ENCODE measurements at places on chromosomes 5 and 9.

DNA sequence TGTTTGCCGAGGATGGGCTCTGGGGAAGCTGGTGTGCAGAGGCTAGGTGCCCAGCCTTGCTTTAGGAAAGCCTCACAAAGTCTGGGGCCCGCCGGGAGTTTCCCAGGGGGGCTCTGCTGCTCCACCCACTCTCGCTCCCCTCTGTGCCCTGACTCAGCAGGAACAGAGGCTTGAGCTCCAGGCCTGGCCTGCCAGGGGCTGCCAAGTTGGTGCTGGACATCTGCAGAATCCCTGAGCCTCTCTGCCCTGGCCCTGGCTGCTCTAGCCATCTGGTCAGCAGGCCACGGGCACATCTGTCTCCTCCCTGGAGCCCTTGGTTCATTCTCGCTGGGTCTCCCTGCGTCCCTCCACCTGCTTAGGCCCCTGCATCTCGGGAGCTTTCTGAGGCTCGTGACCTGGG is 647 bp upstream of the ADAMTSL2 start:
- no peak for DNase-seq

DNA sequence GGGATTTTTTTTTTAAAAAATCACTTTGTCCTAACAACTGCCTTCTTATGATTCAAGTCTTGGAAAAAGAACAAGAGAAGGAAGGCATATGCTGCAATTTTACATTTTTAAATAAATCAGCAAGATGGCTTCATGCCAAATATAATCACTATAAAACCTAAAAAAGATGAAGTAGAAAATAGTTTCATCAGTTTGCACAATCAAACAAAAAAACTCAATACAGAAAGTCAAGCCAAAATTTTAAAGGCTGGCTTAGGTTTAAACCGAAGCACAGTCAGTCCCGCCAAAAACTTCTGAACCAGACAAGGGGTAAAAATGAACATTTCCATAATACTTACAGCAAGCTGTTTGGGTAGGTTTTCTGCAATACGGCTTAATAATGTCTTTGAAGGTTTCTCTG is 57.3 kb downstream of the ZFR start:
- DNase-seq = no peak

DNA sequence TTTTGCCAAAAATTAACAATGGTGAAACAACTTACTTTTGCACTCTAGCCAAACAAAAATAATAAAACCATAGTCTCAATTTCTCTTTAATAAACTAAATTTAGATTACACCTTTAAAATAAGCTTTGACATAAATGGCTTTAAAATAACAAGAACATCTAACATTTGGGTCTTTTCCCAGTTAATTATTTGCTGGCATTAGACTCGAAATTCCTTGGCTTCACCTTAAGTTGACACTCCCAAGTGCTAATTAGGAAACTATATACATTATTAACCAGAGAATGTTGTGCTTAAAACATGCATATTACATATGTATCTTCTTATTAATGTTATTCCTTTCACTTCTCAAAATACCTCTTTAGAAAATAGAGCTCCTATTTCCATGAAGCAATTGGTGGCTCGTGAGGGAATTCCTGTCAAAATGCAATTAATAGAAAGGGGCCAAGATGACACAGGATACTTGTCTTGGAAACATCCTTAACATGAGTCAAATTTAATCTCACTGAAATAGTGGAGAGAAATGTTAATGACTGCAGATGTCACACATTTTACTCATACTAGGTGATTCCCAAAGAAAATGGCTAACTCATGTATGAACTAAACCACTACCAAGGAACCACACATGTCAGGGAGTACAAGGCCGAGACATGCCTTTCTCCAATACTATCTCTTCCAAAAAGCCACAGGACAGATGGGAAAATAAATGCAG is 932.9 kb upstream of the DMAC1 start:
- no peak for DNase-seq

GRCh38 chr5:1468629-1469527 is 23.6 kb upstream of the SLC6A3 start:
- no peak for DNase-seq

DNA sequence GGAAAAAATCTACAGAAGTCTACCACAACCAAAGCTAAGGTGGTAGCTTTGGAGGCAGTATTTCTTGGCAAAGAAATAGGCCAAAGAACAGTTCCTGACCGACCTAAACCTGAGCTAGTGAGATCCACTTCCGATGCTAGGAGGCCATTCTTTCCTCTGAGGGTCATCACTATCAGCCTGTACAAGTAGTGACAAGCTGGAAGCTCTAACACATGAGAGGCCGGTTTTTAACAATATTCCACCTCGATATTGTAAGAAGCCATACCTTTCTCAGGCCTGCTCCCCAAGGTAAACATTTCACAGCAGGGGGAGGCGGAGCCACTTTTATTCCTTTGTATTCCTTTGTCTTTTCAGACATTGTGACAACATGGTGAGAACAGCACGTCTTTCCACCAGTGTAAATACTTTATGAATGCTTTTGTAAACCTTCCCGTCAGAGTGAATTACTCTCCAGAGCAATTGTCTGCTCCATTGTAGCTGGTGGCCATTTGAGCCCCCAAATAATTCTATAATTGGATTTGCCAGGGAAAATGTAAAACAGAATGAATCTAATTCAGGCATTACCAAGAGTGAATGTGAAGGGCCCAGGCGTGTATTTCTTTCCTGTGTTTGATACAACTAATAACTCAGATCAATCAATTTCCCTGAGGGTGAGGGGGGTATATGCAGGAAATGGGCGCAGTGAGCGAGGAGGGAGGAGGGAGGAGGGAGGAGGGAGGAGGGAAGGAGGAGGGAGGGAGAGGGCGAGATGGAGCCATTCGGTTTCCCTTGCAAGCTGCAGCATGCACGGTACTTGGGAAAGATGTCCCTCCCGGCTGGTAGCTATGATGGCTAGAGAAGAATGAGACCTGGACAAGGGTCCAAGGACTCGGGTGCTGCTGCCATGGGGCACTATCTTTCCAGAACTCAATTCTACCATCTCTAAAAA is 166.6 kb downstream of the CDK5RAP2 start:
- no peak for DNase-seq

DNA sequence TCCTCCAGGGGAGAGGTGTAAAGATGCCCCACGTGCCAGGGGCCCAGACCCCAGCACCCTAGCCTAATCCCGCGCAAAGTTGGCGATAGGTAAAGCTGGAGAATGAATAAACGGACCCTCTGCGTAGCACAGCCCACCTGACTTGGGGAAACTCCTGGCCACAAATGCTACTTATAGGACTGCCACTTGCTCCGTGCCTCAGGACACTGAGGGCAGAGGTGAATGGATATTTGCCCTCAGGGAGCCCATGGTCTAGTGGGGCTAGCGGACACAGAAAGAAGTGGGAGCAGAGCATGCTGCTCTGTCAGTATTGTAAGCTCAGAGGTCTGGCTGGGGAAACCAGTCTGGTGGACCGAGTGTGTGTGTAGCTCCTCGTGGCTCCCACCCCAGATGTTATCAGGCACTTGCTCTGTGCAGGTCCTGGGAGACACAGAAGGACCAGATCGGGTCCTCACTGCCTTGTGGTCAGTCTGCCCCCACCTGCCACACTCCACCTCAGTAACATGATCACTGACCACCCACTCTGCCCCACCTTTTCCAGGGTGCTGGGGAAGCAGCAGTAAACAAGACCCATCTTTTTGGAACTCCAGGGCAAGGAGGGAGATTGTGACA is 841 bp downstream of the GRK6 start:
- DNase-seq = no peak

DNA sequence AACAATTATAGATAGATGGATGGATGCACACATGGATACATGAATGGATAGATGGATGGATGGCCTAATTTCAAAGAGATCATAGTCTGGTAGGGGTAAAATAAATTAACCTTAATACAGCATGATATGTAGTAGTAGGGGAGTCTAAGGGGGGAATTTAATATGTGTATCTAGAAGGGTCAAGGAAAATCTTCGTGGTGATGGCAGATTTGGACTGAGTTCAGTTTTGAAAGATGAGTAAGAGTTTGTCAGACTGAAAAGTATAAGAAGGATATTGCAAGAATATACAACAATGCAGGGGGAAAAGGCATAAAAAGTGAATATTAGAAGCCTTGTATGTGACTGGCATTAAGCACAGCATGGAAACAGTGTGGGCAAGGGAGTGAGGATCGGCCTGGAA is 98.7 kb downstream of the ZNF462 start:
- DNase-seq = no peak

- DNase-seq = no peak
Measured at GRCh38 chr9:78781681-78782080, 484.8 kb downstream of the PSAT1 start.

GRCh38 chr5:157983906-157984551 is 125.1 kb upstream of the CLINT1 start:
- DNase-seq = no peak

DNA sequence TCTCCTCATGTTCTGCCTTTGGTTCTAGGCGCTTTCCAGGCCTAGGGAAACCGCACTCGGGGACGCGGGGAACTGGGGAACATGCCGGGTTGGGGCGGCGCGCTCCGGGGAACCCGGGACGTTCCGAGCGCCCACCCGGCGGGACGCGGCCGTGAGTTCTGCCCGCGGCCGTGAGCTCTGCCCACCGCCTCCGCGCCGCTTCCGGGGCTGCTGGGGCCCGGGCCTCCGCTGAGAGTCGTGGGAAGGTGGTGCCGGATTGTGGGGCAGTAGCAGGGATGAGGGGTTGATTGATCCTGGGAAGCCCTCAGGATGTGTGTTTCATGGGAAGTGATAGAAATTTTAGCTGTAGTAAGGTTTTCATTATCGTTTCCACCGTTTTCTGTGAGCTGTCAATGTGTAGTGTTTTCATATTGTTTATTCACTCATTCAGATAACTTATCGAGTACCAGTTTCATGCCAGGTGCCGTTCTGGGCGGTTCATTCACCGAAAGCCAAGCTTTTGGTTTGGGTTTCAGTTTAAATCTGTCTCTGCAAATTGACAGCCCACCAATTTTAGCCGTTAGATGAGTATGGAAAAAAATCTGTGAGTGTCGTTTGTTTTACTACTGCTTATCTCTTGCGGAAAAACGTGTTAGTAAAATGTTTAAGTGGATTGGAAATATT is 657 bp downstream of the MTRR start:
- DNase-seq = no peak

GRCh38 chr9:16348531-16348930 is 521.9 kb downstream of the BNC2 start:
- no peak for DNase-seq

DNA sequence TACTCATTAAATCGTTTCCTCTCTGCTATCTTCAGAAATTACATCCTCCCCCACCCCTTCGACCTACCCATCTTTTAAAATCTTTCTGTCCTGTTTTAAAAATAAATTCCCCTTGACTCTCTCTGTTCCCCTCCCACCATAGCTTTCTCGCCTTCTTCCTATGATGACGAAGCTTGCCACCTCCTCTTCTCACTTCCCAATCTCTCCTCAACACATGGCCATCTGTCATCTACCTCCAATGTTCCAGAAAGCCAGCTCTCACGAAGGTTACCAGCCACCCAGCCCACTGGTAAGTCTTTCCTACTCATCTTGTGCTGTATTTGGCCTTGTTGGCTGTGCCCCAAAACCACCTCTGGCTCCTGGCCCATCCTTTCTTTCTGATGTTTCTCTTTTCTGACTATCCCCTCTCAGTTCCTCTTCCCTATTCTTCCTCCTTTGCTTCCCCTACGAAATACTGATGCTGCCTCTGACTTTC is 346.3 kb downstream of the ENC1 start:
- peak; percentile 7 for DNase-seq

DNA sequence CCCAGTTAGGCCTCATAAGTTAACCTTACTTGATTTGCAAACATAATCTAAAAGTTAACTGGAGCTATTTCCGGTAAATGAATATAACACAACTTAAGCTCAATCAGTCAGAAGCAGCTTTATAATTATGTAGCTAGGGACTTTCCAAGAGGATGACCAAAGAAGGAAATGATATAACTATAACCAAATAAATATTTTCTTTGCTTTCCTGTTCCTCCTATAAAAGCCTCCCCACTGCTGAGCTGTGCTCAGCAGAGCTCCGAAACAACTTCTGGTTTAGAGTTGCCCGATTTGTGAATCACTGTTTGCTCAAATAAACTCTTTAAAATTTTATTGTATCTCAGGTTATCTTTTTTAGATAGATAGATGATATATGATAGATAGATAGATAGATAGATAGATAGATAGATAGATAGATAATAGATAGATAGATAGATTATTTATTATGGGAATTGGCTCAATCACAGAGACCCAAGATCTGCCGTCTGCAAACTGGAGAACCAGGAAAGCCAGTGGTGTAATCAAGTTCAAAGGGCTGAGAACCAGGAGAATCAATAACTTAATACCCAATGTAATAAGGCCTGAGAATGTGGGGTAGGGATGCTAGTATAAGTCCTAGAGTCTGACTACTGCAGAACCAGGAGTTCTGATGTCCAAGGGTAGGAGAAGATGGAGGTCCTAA is 19.3 kb upstream of the TMEM161B start:
- no peak for DNase-seq

DNA sequence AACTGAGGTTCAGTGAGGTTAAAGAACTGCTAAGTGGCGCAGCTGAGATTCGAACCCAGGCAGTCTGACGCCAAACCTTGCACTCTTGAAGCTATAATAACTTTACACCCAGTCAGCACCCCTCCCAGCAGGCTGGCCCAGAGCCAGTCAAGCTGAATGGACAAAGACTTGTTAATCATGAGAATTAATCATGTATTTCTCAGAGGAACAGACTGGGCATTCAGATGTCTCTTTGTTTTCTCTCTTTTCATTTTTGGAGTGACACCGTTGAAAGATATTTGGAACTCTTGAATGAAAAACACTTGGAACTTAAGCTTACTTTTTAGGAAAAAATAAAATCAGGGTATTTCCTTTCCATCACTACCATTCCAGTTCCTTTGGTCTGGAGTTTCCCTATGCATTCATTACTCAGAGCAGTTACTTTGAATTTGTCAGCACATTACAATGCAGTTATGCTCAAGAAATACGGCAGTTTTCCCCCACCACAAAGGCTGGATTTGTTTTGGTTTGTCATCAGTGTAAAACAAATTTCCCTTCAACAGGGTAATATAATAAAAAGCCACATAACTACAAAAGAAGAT is 22.6 kb upstream of the MAMDC2 start:
- DNase-seq = no peak

- no peak for DNase-seq
Measured at GRCh38 chr5:119820608-119821007, 191.2 kb downstream of the FAM170A start.

DNA sequence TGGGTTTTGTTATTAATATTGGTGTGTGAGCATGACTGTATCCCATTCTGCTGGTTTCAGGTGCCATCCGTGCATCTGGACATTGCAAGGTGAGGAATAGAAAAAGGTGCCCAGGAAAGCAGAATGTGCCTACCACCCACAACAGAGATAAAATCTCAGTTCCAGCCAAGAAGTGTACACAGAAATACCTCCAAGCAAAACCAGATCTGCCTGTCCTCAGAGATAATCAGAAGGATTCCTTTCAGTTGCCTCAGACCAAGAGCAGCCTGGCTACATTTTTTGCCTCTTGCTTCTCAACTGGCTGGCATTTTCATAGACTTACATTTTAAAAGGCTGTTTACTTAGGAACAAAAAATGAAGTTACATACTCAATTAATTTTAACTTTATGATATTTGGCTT is 12.1 kb upstream of the ABLIM3 start:
- no peak for DNase-seq

GRCh38 chr5:14143841-14144585 is 871 bp downstream of the TRIO start:
- peak; percentile 42 for DNase-seq

All from GM19239 (cell line).